T-helper 22 cell (primary cell): ENCODE measurements at places on chromosomes 12 and 14.

- peak; percentile 61 for DNase-seq
Observed at GRCh38 chr12:1122786-1123185, 131.8 kb downstream of the ERC1 start.

DNA sequence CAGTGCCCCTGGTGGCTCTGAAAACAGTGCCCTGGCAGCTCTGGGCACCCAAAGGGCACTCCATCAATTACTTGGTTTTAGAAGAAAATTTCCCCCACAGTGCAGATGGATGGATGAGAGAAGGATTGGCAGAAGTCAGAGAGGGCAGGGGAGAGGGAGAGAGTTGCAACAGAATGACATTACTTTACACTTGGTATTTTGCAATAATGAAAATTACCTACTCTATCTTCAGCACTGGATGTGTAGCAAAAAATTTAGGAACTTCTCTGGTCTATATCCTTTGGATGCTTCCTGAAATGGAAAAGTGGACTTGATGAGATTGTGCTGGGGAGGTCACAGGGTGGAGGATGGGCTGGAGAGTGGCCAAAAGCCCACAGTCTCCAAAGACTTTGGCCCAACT, 193.2 kb downstream of the CHST11 start:
- DNase-seq: no peak

GRCh38 chr12:84803661-84804060, 108.9 kb downstream of the SLC6A15 start:
- no peak for DNase-seq

- no peak for DNase-seq
Observed at GRCh38 chr14:86462193-86462753, 932.3 kb downstream of the FLRT2 start.

DNA sequence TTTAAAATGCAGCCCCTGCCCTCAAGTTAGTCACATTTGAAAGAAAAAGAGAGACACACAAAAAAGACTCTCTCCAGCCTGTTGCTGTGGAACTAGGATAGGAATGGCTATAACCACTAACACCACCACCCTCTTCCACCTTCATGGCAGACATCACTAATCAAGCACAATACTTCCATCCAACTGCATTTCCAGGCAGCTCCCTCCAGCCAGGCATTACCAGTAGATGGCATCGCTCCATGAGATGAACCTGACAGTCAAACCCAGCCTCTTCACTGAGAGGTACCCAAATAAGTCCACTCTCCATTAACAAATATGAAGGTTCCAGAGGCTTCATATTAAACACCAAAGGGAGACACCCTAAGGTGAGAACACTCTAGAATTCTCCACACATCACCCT, 24.4 kb downstream of the SLC8B1 start:
- DNase-seq: no peak

GRCh38 chr12:95820096-95820703, 29.6 kb upstream of the NTN4 start:
- no peak for DNase-seq

- DNase-seq: no peak
Observed at GRCh38 chr12:30959110-30959710, 32.7 kb downstream of the TSPAN11 start.

DNA sequence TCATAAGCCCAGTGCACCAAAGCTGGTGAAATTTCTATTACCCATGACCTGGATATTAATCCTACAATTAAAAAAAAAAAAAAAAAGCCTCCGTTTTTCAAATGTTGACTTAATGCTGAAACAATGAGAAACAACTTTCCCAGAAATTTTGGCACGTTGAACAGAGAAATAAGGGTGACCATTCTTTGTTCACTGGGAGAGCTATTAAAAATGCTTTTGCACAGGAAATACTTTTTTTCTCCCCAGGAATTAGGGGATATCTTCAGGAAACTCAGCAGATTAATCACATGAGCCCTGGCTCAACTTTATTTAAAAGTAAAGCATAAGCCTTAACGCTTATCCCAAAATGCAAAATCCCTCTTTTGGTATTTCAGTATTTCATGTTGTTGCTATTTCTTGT, 54.8 kb upstream of the FLRT2 start:
- DNase-seq: no peak

DNA sequence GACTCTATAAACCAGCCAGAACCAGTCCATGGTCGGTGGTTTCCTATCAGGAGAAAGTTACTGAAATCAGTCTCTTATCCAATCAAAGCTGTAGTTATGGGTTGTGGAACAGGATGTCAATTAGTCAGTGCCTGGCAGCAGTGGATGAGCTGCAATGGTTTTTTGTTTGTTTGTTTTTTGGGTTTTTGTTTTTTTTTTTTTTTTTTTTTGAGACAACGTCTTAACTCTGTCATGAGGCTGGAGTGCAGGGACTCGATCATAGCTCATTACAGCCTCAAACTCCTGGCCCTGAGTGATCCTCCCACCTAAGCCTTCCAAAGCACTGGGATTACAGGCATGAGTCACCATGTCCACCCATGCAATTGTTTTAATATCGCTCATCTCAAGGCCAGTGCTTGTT, 113.3 kb upstream of the CAND1 start:
- no peak for DNase-seq

GRCh38 chr14:90375934-90376333, 20.9 kb upstream of the CALM1 start:
- no peak for DNase-seq

GRCh38 chr14:37593511-37594237, 1.4 kb downstream of the FOXA1 start:
- DNase-seq: no peak

GRCh38 chr14:93113678-93114067, 2.1 kb downstream of the ITPK1 start:
- DNase-seq: no peak

- DNase-seq: no peak
Observed at GRCh38 chr14:36520601-36521525, 831 bp upstream of the NKX2-1 start.

- peak; percentile 55 for DNase-seq
Observed at GRCh38 chr12:9673404-9674225, 4.1 kb downstream of the CLEC2D start.

GRCh38 chr14:34051966-34052657, 101.2 kb upstream of the EGLN3 start:
- DNase-seq: no peak

DNA sequence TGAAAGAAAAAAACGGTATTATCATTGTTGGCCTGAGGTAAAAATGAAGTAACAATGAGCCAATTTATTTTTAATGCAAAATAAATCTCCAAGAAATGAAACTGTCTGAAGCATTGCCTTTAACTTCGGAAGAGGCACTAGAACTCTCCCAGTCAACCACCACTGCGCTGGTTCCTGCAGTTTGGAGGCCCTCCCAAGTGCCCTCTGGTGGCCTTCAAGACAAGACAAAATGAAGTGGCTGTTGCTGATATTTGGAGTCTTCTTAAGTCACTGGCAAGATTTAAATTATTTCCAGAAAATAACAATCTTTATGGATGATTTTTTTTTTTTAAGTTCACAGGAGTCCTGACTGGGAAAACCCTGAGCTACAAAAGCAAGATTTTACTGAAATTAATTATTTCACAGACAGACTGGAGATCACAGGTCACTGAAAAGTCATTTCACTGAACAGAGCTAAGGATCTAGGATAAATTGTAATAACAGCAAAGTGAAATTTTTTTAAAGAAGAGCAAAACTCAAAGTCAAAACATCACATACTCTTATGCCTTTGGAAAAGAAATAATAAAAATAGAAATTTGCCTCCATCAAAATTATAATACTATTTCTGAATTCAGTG, 58.2 kb downstream of the DICER1 start:
- DNase-seq: no peak

GRCh38 chr12:89225401-89225800, 126.9 kb downstream of the DUSP6 start:
- DNase-seq: peak; percentile 54

DNA sequence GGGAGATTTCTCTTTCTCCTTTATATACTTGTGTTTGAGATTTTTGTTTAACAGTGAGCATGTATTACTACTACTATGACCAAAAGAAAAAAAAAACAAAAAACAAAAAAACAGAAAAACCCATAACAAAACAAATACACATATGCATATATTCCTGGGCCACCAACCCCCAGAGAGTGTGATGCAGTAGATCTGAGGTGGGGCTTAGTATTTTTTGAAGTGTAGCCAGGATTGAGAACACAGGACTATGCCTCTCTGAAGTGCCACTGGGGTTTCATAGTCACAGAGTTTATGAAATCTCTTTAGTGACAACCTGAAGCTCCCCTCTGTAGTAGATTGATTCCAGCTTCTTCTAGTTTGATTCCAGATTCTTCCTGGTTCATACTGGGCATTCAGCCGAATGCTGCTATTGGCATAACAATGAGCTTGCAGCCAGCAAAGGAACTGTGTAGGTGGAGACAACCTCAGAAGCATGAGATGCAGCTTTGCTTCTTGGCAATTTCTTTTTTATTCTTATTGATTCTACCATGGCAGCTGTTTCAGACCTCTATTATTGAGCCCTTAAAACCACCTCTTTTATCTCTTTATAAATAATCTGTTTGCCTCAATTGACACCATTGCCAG, 15.5 kb upstream of the ANO4 start:
- DNase-seq: no peak

DNA sequence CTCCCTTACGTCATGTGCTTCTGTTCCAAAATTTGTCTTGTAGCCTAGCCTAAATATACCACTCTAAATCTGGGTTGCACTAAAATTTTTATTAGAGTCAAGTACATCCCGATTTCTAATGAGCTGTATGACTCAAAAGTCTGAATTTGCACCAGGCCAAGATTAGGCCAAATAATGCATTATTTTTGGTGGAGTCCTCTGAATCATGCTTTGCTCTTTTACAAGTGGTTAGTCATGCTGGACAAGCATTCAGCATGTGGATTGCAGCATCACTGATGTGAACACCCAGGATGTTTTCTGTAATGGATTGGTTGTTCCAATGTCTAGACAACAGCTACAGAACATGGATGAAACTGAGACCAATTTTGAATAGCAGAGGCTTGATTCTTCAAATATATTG, 23.7 kb downstream of the HEBP1 start:
- DNase-seq: no peak

DNA sequence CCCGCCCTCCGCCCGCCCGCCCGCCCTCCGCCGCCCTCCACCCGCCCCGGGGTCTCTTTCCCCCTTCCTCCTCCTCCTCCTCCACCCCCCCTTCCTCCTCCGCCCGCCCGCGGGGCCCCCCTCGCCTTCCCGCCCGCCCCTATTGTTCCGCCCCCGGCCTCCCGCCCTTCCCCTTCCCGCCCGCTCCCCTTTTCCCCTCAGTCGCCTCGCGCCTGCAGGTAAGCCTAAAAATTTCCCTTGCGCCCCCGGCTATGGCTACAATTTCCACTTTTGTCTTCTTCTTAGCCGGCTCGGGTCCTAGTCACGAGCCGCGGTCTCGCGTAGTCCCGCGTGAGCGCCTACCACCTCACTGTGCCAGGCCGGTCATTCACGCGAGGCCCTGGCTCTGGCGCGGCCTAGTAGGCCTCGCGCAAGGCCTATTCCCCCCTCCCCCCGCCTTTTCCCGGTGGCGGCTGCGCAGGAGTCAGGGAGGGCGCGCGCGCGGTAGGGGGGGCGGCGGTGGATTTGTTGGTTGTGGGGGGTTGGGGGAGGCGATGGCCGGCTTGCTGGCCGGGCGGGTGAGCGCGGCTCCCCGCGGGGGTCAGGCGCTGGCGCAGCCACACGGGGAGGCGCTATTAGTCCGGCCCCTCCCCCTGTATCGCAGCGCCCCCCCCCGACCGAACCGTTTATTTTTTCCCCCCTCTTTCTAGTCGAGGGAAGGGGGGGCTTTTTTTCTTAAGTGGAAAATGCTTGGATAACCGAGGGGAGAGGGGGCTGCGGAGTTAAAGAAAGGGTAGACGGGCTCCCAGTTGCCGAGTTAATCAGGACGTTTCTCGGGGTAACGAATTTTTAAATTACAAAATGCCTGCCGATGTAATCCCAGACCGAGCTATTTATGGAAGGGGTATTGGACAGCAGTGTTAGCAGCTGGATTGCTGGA, 516 bp downstream of the PCBP2 start:
- peak; percentile 68 for DNase-seq

- no peak for DNase-seq
Observed at GRCh38 chr12:75482646-75483045, 2.1 kb downstream of the GLIPR1 start.

DNA sequence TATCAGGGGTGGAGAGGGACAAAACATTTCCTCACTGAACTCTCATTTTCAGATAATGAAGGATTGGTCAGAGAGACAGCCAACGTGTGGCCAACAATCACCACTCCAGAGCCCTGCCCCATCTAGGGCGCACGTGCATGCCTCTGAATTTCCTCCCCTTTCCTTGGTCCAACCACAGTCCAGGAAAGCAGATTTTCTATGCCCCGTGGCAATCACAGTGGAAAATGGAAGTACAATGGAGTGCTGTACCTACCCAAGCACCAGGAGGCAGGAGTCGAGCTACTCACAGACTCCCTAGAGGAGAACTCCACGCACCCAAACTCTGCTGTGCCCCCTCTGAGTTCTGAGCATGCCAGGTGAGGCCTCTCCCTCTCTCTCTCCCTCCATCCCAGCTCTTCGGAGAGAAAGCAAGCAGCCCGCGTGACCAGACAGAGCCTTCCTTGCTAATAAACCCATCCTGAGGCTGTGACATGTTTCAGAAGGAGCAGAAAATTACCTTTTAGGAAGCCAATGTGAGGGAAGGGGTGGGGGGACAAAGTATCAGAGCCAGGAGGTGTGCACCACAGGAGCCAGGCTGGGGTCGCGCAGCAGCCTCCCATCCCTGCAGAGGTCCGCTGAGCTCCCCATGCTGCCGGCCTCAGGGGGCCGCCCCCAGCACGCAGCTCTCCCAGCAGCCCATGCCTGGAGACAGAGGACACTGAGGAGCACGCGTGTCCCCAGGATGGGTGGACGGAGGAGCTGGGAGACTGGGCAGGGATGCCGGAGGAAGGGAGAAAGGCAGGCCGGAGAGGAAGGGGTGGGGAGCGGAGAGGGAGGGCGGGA, 73.4 kb downstream of the PITPNM2 start:
- no peak for DNase-seq

- no peak for DNase-seq
Observed at GRCh38 chr12:6444031-6444430, 724 bp upstream of the CD27 start.

DNA sequence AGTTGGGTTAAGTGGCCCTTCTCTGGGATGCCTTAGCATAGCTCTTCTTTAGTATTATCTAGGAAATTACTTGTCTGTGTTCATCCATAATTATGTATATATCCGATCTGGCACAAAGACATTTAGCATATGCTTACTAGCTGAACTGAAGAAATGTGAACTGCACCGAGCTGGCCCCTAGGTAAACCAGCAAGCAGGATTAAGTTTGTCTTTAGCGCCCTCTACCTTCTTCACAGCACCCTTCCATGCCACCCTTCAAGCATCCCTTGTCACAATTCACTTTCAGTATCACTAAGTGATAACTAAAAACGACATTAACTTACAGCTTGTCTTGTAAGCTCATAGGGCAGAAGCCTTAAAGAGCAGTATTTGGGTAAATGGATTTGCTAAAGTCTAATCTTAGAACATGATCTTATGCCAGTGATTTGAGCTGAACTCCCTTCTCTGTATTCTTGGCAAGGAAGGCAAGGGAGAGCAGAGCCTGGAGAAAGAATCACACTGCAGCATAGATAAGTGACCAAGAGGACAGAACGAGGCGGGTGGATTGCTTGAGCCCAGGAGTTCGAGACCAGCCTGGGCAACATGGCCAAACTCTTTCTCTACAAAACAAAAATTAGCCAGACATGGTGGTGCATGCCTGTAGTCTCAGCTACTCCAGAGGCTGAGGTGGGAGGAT, 2.6 kb upstream of the HAL start:
- no peak for DNase-seq
